ENCODE measurements at places on chromosomes 11 and 22.

- DNase-seq: no peak
- H3K27ac ChIP-seq: no peak overlapping the region
- no peaks in the 10 kb centered on the region for H3K36me3 ChIP-seq
- no peaks in the 10 kb centered on the region for H3K27me3 ChIP-seq
- H3K4me3 ChIP-seq: no peak overlapping the region
Measured at GRCh38 chr11:63880403-63880790, 36.6 kb downstream of the RCOR2 start.

DNA sequence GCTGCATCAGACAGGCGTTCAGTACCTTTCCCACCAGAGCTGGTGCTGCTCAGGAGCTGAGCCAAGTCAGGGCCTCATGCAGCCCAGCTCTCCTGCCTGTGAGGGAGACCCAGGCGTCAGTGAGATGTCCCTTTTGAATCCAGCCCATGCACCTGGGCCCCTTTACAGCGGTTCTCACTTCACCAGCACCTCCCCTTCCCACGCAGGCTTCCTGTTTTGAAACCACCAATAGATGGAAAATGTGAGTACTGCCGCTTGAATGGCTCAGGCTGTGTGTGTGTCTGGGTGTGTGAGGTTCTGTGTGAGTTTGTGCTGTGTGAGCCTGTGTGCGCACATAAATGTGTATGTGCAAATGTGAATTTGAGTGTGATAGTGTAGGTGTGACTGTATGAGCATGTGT lies 88.4 kb downstream of the UBASH3B start:
- no peak overlapping the region for H3K4me3 ChIP-seq
- no peaks in the 10 kb centered on the region for H3K27me3 ChIP-seq
- H3K4me1 ChIP-seq: no peaks in the 10 kb centered on the region
- DNase-seq: no peak
- H3K27ac ChIP-seq: no peak overlapping the region

DNA sequence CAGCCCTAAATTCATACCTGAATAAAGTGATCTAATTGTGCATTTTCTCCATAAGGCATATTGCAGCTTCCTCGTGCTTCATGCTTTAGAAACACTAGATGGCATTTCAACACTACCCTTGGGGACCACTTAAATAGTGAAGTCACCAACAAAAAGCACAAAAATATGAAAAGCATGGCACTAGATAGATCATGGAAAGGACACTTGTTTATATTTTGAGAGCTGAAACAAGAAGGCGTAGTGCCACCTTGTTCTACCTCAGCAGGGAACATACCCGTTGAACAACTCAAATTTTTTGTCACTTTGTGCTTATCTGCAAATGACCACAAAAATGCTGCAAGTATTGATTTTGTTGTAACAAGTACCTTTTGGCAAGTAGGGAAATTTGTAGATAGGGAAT lies 8.6 kb downstream of the TBCEL start:
- no peak overlapping the region for H3K4me3 ChIP-seq
- H3K4me1 ChIP-seq: no peaks in the 10 kb centered on the region
- no peaks in the 10 kb centered on the region for H3K27me3 ChIP-seq
- no peaks in the 10 kb centered on the region for H3K36me3 ChIP-seq
- H3K27ac ChIP-seq: no peak overlapping the region

- no peaks in the 10 kb centered on the region for H3K27me3 ChIP-seq
- no peak overlapping the region for H3K4me3 ChIP-seq
- no peak for DNase-seq
- H3K27ac ChIP-seq: no peak overlapping the region
- no peaks in the 10 kb centered on the region for H3K36me3 ChIP-seq
Measured at GRCh38 chr22:48112687-48113521, 1350.5 kb downstream of the TBC1D22A start.

DNA sequence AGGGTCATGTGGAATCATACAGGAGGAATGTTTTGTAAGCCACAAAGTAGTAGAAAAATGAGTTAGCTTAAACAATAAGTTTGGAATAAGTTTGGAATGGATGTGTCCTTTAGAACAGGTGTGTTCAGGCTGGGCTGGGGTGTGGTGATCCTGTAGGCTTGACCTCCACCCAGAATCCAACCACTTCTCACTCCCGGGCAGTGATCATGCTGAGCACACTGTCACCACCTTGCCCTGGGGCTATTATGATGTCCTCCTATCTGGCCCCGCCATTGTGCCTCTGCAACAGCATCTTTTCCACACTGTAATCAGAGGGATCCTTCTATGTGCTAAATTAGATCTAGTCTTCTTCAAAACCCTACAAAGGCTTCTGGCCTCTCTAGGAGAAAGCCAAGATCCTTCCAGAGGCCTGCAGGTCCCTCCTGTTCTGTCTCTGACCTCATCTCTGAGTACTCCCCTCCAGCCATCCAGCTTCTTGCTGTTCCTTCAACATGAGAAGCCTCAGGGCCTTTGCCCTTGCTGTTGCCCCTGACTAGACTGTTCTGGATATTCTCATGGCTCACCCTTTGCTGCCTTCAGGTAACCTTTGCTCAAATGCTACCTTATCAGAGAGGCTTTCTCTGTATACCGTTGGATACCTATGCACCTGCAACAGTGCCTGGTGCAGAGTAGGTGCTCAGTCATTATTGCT lies 18.8 kb upstream of the ACCSL start:
- H3K4me1 ChIP-seq: peaks cover 7% of the 10 kb centered on the region
- H3K36me3 ChIP-seq: no peaks in the 10 kb centered on the region
- H3K27me3 ChIP-seq: no peaks in the 10 kb centered on the region
- H3K4me3 ChIP-seq: no peak overlapping the region
- DNase-seq: no peak

GRCh38 chr11:121321614-121322243 lies 29.2 kb downstream of the SC5D start:
- no peak overlapping the region for H3K4me3 ChIP-seq
- no peaks in the 10 kb centered on the region for H3K36me3 ChIP-seq
- H3K27ac ChIP-seq: no peak overlapping the region
- no peaks in the 10 kb centered on the region for H3K27me3 ChIP-seq
- no peaks in the 10 kb centered on the region for H3K4me1 ChIP-seq
- DNase-seq: no peak

Data from pancreas (tissue), 10 donors.